Upper lobe of right lung (tissue), 1 donor: ENCODE measurements at places on chromosomes 13 and 19.

- no peak for DNase-seq
Measured at GRCh38 chr19:13681509-13681908, 82.8 kb upstream of the MRI1 start.

GRCh38 chr13:35711909-35712308, 235.4 kb upstream of the MAB21L1 start:
- DNase-seq: no peak

- no peak for DNase-seq
Measured at GRCh38 chr19:8261347-8261746, 46.8 kb downstream of the CD320 start.

GRCh38 chr19:13669780-13670355, 94.5 kb upstream of the MRI1 start:
- no peak for DNase-seq
